ENCODE measurements at places on chromosomes 16 and 17.

DNA sequence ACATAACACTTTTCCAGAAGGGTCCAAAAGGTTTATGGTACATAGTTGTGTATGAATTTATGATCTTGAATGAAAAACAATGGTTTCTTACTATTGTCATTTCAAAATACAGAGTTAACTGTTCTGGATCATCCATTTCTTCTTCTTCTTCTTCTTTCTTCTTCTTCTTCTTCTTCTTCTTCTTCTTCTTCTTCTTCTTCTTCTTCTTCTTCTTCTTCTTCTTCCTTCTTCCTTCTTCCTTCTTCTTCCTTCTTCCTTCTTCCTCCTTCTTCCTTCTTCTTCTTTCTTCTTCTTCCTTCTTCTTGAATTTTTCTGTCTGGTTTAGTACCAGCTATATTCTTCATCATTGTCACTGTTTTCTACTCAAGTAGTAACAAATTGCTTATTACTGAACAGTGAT is 47.8 kb downstream of the TNRC6C start:
- DNase-seq = no peak

DNA sequence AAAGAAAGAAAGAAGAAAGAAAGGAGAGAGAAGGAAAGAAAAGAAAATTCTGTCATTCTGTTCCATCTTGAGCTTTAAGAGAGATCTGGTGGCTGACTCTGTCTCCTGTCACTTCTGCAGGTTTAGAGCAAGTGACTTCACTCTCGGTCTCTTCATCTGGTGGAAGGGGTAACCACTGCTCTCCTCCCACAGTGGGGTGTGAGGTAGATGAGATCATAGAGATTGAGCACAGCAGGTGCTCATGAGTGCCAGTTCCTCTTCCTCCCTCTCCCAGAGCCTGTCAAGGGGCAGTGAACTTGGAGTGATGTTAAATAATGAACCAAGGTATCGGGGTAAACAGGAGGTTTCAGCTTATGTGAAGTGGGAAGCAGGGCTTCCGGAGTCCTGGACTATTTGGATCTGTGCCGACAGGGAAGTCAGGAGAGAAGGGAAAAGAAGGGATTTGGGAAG is 47.7 kb downstream of the BEAN1 start:
- DNase-seq = no peak

GRCh38 chr16:68973611-68974120 is 130.3 kb downstream of the TANGO6 start:
- DNase-seq = no peak

DNA sequence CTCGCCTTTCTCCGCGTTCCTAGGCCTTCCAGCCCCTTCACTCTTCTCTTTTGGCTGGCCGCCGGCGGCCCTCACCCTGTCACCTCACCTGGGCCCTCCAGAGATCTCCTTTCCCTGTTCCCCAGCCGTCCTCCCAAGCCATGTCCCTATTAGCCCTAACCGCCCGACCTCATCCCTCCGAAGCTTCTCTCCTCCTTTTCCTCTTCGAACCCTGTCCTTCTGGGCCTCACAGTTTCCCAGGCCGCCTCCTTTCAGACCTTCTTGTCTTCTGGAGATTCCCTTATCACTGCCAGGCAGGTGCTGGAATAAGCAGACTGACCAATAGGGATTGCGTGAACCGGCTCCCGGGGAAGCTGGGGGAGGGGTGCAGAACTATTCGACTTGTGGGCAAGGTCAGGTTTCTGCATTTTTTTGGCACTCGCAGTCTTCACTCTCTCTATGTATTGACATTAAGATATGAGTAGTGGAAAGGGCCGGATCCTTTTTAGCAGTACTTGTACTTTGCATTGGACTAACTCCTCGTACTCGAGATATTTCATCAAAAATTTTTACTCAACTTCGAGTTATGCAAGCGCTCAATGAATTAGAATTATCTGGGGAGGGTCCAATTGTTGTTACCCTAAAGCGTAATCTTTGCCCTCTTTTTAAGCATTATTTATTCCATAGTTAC is 690 bp downstream of the RHOT1 start:
- DNase-seq = no peak

DNA sequence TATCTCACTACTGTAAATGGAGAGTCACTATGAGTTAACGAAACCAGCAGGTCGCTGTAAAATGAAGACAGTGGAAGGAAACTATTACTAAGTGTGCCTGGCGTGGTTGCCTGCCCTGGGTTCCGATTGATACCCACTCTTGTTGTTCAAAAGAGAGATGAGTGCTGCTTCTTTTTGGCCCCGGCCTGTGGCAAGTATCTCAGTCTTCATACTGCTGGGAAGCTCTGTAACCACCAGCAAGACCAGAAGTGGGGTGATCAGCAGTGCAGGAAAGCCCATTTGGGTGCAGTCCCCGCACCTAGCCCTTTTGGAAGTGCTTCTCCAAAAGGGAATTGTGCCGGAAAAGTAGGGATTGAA is 104.5 kb downstream of the SNX29 start:
- no peak for DNase-seq

- no peak for DNase-seq
These were observed 13.2 kb upstream of the MPRIP start for GRCh38 chr17:17028878-17029535.

DNA sequence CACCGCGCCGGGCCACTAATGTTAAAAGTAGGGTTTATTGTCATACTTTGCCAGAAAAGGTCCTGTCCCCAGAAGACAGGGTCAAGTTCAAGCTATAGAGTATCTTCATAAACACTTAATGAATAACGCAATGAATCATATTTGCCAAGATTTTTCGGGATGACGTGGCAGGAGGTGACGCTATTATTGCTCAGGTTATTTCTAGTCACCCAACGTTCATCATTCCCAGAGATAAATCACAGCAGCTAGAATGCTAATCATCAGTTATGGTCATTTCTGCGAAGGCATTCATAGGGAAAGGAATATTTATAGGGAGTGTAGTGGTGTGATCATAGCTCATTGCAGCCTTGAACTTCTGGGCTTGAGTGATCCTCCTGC is 2.0 kb downstream of the TMC5 start:
- DNase-seq = no peak

- no peak for DNase-seq
These were observed 47.6 kb downstream of the AKAP1 start for GRCh38 chr17:57132663-57133062.

- no peak for DNase-seq
These were observed 3.9 kb downstream of the SPATA20 start for GRCh38 chr17:50550661-50551432.

DNA sequence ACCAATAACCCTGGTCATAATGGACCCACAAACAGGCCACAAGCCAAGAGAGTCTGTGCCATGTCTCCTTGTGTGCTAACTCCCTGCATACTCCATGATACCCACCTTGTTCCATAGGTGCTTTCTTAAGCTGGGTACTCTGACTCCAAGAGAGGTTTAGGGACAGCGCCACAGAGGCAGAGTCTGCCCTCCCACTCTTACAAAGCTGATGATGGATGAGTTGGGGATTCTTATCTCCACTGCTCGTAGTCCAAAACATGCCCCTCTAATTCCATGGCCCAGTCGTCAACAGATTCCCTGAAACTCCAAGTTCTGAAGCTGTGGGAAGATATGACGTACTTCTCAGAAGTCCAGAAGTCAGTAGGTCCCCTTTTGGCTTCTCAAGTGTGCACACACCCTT is 184.4 kb upstream of the CCL2 start:
- no peak for DNase-seq

DNA sequence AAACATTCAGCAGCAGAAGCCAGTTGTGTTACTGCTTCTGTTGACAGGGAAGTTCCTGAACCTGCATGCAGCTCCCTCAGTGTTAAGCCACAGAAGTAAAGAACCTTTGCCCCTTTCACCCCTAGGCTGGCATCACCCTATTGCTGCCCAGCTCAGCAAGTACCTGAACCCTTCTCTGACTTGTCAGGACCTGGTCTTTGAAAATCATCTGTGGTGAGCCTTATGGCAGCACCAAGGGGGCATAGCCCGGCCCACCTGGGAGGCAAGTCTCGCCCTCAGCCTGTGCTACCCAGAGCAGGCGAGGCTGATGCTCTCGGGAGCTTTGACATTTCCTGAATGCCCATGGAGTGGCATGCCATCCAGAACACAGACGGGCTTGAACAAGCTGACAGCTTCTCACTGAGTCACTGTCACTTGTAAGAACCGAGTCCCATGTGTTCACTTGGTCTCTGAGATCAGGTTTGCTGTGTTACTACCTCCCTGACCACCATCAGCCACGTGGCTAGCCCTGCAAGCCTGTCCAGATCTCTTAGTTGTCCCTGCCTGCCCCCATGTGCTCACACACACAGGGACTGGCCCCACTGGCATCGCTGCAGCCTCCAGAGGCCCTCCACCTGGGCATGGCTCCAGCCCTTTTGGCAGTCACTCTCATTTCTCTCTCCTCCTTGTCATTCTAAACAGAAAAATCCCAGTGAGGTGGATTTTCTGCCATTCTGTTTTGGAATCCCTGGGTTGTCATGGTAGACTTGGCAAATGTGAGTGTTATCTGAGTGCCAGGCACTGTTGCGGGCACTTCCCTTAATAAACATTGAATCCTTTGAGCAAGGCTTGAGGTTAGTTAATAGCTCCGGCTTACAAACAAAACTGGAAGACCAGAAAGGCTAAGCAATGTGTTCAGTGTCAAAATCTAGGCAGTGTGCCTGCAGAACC is 2.9 kb upstream of the CARMIL2 start:
- no peak for DNase-seq

- no peak for DNase-seq
These were observed 60.8 kb downstream of the MSI2 start for GRCh38 chr17:57317079-57317478.

DNA sequence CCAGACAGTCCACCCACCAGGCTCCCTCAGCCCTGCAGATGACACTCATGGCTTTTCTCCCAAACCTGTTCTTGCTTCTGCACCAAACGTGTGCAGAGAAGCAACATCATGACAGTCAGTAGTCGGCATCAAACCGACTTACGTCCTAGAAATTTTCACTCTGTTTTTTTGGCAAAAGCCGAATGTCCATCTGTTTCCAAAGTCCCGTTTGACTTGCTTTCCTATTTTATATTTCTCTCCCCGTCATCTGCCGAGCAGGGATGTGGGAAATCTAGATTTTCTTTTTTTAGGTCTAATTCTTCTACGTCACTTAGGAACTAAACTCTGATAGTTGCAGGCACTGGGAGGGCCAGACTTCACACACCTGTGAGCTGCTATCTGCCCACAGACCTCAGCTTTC is 104.9 kb downstream of the RMI2 start:
- DNase-seq = no peak

GRCh38 chr17:37714897-37715296 is 30.0 kb downstream of the HNF1B start:
- DNase-seq = no peak

- no peak for DNase-seq
These were observed 18.6 kb upstream of the C17orf113 start for GRCh38 chr17:42068979-42069378.

- peak; percentile 62 for DNase-seq
These were observed 10.3 kb downstream of the HIC1 start for GRCh38 chr17:2064980-2065785.

- DNase-seq = no peak
These were observed 31.1 kb downstream of the RANBP10 start for GRCh38 chr16:67775273-67775672.

Measured in stimulated activated CD4-positive, alpha-beta T cell treated with anti-CD3 and anti-CD28 coated beads, Interleukin-1b, Interleukin-23, amount 100 ng/mL, for 24 hours (primary cell).